ENCODE measurements at places on chromosomes 7 and 10.

DNA sequence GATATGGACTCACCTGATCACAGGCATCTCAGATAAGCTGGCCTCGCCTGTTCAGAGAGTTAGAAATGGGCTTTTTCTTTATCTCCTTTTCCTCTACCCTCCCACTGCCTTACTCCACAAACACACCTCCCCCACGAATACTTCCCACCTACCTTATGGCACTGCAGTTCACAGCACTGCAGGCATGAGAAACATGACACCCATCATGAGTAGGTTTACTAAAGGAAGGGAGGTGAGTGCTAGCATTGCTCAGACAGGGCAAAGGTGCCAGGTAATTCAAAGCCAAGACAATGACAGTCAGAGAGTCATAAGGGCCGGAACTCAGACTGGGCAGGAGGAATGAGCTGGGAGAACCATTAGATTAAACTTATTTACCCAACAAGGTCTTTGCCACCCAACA, 220.6 kb downstream of the FAM107B start:
- no peak for DNase-seq

DNA sequence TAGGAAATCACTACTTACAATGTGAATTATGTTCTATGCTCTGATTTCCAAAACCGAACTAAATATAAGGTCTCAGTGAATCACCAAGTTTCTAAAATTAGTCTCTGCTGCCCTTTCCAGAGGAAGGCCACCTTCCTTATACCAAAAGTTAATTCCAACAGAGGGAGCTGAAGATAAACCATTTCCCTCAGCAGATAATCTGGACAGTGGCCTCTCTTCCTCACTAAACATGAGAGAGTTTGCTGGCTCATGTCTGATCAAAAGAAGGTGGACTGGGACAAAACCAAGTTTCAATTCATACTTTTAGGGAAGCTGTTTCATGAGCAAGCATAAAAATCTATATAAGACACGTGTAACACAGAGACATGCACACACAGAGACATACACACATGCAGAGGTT, 6.4 kb downstream of the FEZF1 start:
- no peak for DNase-seq

GRCh38 chr10:106424981-106425380, 739.5 kb downstream of the SORCS1 start:
- no peak for DNase-seq

- DNase-seq, result no peak
Observed at GRCh38 chr7:1121886-1122831, 34.2 kb downstream of the GPER1 start.

DNA sequence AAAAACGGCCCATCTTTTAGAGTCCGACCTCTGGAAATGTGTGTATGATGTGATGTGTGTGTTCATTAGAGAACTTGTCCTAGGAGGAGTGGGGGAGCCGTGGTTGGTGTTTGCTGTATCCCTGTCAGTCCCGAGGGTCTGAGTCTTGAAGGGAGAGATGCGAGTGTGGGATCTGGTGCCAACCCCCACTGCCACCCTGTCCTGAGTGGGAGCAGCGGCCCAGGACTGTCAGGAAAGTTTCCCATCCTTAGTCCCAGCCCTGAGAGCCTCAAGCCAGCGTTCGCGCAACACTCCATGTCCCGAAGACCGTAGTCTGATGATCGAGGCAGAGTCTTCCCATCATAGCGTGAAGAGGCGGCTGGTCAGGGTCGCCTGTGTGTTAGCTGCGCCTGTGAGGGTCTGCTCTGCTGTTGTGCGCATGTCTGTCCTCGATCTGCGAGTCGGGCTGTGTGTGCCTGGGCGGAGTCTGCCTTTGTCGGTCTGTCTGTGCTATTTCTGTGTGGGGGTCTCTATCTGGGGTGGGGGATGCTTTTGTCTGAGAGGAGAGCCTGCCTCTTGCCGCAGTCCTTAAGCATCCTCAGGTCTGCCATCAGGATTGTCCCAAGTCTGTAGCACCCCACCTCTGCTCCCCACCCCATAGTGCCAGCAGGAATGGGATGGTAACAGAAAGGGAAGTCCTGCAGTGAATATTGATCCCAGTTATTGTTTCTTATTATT, 514 bp upstream of the CHAT start:
- no peak for DNase-seq
